ENCODE measurements at places on chromosomes 6 and 20. TPM values are rescaled to one million over a fixed set of nuclear protein-coding genes. Genes with fewer than 3 reads are reported as not detected.

ACTR5 gene
- polyA plus RNA-seq = 10.6 TPM

THBD gene
- 4.2 TPM for polyA plus RNA-seq

ITPA gene
- polyA plus RNA-seq = 53.1 TPM

CEP85L gene
- polyA plus RNA-seq = 8.9 TPM

TUBB2B gene
- polyA plus RNA-seq = 104 TPM

PAK5 gene
- 0.63 TPM for polyA plus RNA-seq

KIF25 gene
- polyA plus RNA-seq = 0.76 TPM

All from left kidney (tissue), 8 donors.